Suppressor macrophage treated with lipopolysaccharide for 4 hours (primary cell): ENCODE measurements at places on chromosomes 7 and 10.

DNA sequence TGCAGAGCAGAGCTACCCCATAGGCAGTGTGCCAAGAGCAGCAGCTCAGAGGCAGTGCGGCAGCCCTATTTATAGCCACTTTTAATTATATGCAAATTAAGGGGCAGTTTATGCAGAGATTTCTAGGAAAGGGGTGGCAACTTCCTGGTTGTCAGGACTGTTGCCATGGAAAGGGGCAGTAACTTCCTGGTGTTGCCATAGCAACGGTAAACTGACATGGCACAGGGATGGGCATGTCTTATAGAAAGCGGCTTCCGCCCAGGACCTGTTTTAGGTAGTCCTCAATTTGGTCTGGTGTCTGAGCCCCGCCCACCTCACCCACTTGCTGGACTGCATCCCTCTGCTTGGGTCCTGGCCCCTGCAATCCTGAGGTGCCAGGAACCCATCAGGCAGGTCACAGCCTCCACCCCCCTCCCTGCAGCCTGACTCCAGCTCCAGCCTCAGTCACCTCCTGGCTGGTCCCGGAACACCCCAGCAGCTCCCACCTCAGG, 115.8 kb downstream of the TMEM130 start:
- no peak for DNase-seq

- peak; percentile 9 for DNase-seq
These were observed 31.6 kb upstream of the LYZL1 start for GRCh38 chr10:29257106-29257783.

- no peak for DNase-seq
These were observed 27.2 kb downstream of the DNAJC1 start for GRCh38 chr10:21976280-21976679.

GRCh38 chr7:30997316-30997715, 33.6 kb downstream of the GHRHR start:
- DNase-seq, result no peak

GRCh38 chr10:123309731-123310130, 155.5 kb downstream of the BUB3 start:
- DNase-seq, result peak; percentile 62

GRCh38 chr7:116782177-116782711, 80.1 kb upstream of the CAPZA2 start:
- DNase-seq, result no peak

DNA sequence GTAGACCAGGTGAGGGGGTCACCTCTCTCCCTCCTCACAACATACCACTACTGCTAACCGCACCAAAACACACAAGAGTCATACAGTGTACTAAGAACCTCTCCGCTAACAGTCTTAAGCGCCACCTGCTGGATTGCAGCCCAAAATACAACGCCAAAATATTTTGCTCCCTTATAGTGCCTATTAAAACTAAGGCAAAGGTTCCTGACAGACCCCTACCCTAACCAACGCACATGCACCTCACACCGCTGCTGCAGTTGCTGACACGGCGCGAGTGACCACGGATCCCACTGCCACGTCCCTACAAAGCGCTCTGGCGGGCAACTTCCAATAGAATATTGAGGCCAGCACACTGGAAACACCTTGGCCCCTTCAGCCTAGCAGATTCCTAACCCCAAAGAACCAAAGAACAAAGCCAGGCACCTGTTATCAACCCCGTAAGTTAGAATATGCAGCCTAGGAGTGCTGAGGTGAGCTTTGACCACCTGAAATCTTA, 563.6 kb upstream of the SEMA3D start:
- DNase-seq, result peak; percentile 62

DNA sequence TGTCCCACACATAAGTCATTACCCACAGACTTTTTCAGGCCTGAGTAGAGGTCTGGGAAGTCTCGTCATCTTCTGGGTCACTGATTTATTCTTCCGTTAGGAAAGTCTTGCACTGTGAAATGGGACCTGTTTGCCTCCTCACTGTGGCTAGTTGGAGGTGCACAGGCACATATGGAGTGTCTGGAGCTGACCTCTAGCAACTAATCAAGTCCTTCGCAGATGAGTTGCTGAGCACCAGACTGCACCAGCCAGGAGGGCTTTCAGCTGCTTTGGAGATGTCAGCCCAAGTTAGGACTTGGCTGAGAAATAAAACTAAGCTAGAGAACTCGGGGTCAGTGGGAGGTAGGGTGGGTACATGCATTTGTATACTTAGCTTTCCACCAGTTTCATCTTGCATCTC, 578.0 kb downstream of the GRID1 start:
- DNase-seq, result no peak

DNA sequence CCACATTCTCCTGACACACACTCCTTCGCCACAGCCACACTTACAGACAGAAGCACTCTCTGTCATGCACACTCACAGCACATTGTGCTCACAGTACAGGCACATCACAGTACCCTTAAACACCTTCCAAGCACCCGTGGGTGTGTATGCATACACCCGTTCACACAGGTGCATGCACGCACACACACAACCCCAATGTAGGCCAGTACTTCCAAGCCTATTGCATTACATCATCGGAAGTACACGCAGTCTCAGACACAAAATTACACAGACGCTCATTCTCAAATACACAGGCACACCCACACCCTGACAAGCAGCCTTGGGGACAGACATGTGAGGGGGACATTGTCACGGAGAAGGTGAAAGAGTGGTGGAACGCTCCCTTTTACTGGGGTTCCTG, 11.1 kb downstream of the KAZALD1 start:
- DNase-seq, result no peak

DNA sequence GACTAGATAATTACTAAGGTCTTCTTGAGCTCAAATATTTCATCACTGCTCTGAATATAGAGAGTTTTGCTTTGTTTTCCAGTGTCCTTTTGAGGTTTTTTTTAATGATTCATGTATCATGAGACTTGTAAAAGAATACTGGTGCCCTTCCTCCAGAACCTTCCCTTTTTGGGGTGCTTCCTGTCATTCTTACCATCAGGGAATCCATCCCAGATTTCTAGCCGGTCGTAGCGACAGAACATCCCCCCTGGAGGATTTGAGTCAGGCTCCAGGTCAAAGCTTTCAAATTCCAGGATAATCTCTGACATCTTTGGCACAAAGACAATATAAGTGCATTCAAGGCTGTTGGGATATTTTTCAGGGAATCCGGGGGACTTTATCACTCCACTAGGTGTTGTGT, 71.0 kb downstream of the NRP1 start:
- DNase-seq, result no peak

DNA sequence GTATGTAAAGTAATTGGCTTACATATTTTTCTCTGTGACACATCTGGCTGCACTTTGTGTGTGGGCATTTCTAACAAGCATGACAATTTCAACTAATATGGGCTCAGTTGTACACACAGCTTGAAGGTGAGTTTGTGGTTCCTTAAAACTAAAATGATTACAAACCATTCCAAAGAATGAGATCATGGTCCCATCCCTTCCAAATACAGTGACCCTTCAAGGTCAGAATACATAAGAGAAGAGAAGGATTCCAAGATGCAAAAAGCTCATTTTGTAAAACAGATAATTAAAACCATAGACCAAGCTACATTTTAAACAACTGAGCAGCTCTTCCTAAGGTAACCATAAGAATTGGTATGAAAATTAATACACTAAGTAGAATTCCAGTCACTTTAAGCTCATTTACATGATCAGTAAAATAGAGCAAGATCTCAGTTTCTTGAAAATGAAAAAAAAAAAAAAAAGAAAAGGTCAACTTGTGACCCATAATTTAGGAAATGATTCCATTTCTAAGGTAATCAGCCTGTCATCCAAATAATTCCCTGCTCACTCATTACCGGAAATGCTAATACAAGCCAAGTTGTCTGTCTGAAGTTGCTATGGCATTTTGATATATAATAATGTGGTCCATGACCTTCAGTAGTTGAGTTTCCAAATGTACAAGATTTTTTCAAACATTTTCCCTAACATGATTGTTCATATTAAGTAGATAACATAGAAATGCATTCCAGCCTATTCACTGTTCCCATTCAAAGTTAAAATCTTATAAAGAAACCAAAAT, 688.5 kb downstream of the PARD3 start:
- no peak for DNase-seq

DNA sequence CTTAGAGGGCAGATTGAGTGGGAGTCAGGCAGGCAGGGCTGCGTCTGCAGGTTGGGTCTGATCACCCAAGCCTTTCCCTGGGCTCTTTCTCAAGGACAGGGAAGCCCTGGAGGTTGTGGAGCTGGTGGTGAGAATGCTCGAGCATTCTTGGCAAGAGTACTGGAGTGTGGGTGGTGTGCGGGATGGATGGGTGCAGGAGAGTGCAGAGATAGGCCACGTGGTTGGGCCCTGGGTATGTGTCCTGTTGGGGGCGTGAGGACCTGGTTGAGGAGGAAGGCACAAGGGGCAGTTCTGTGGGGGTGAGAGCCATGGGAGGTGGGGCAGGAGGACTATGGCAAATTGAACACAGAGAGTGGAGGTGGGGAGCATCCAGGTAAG, 135.9 kb downstream of the PTPN20 start:
- DNase-seq, result no peak

DNA sequence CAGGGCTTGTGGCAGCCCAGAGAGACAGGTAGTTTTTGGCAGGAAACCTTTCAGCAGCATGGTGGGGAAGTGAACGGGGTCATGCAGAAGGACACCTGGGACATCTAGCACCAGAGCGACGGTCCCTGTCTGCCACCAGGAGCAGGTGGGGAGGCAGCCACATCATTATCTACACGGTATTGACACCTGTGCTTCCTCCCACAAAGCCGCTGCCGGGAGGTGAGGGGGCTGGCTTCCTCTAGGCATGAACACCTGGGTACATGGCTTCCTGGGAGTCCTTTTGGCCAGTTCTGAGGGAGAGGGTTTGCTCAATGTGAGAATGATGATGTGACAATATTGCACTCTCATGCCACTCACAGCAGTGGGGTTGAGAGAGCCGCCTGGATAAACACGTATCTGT, 275.2 kb downstream of the ACTR3B start:
- DNase-seq, result no peak

DNA sequence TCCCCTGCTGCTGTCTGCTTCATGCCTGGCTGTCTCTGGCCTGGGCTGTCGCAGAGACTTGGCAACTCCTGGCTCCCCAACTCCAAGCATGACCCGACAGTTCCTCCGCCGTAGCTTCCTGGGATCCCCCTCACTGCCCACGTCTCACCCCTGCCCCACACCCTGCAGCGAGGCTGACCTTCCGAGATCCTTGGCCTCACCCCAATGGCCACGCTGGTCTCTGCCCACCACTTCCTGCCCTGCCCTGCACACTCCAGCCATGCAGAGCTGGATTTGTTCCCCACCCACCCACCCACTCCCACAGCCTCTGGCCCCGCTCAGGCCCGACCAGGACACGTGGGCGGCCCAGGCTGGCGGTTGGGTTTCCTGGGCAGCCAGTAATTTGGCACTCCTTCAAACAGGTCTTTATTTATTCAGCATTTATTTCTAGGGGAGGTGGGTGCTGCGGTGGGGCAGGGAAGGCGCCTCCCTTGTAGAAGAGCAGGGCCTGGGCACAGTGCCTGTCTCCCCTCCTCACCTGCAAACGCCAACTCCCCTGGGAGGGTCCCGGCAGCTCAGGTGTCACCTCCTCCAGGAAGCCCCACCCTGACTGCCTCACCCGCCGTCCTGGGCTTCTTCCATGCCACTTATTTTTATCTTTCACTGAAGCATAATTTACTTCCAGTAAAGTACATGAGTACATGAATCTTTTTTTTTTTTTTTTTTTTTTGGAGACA, 25.5 kb downstream of the GTF2IRD1 start:
- DNase-seq, result peak; percentile 80

DNA sequence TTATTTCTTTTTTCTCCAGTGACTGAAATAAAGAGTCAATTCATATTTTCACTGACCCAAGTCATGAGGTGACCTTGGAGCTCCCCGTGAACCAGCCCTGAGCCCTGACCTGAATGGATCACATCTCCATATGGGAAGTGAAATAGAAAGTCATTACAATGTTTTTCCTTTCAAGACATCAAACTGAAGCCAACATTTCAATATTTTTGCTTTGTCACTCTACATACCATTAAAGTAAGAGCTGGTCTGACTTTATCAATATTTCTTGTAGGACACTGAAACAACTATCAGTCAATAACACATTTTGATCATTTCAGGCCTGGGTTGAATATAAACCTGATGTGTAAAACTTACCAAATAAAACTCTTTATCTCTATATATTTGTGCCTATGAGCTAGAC, 249.8 kb upstream of the PHF14 start:
- no peak for DNase-seq

DNA sequence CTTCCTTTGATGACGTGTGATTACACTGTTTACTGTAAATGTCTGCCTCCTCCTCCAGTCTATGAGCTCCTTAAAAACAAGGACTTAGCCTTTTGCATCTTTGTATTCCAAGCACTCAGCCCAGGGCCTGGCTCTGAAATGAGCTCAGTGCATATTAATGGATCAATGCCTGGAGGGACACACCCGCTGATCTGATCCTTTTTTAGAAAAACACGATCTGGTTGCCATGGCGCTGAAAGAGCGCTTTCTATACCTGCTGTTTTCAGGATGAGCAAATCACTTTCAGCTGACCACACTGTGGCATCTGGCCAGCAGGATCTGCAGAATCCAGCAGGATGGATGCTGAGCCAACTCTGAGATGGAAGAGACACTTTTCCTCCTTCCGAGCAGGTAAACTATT, 37.8 kb upstream of the GARS1 start:
- DNase-seq, result no peak

DNA sequence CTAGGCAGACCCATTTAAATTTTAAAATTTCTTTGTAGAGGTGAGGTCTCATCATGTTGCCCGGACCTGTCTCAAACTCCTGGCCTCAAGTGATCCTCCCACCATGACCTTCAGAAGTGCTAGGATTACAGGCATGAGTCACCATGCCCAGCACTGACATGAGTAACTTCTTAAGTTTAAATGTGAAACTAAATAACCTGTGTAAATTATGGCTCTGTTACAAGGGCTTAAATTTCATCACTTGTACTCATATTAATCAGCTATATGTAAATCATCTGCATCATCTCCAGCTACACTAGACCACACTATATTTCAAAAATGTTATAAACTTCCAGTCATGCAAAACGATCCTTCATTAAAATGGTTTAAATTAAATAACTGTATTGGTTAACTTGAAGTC, 56.1 kb downstream of the ATAD1 start:
- peak; percentile 89 for DNase-seq
